ENCODE measurements at places on chromosomes 7 and 10. TPM values are rescaled to one million over a fixed set of nuclear protein-coding genes. Genes with fewer than 3 reads are reported as not detected.

DNA sequence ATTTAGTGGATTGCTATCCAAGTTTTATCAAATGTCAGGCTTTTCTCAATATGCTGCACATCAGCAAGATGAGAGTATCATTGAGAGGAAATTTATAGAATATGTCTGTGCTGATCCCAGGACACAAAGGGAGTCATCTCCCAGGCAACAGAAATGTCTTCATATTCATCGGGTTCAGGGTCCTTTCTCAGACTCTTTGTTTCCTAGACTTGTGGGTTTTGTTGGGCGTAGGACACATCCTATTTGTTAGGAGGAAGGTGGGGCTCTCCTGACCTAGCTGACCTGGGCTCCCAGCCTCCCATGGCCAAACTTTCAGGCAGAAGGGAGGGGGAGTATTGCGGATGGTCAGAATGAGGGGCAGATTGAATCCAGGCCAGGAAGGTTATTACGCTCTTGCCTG is 22.9 kb upstream of the NPS start:
- no peak for DNase-seq

Gene PNLIP
- total RNA-seq = not detected

DNA sequence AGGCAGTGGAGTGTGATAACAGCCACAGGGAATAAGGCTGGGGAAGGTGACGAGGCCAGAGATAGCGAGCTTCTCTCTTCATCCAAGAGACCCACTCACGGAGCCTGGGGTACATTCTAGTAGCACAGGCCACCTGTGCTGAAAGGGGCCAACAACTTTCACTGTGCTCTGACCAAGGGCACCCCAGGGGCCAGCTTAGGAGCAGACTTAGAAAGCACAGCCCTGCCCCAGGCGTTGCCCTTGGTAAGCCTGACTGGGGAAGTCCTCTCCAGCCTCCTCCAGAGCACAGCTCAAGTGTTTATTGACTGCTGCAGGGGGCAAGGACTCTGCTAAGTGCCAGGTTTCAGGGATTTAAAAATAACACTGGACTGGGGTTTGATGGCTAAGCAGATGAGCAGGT is 44.7 kb downstream of the EBF3 start:
- DNase-seq = no peak

DNA sequence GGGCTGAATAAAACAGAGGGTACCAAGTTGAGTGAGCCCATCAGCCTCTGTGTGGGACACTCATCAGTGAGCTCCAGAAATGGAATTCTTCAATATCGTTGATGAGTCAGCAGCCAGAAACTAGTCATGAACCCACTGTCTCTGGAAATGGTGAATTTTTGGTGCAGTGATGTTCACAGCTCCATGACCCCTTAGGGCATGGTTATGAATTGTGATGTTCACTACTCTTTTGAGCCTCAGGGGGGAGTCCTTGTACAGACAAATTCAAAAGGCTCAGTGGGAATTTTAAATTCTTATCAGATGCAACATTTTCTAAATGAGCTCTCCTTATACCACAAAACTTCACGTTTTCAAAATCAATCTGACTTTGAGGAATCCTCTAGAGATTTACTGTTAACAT is 335.7 kb downstream of the PHTF2 start:
- DNase-seq = no peak

GRCh38 chr7:98788966-98789365 is 80.8 kb downstream of the TMEM130 start:
- no peak for DNase-seq

GRCh38 chr10:77823811-77824542 is 102.6 kb downstream of the DLG5 start:
- DNase-seq = no peak

- peak; percentile 24 for DNase-seq
Measured at GRCh38 chr10:5888351-5888750, 1.3 kb downstream of the ANKRD16 start.

Gene MKX
- 15.8 TPM for total RNA-seq

DNA sequence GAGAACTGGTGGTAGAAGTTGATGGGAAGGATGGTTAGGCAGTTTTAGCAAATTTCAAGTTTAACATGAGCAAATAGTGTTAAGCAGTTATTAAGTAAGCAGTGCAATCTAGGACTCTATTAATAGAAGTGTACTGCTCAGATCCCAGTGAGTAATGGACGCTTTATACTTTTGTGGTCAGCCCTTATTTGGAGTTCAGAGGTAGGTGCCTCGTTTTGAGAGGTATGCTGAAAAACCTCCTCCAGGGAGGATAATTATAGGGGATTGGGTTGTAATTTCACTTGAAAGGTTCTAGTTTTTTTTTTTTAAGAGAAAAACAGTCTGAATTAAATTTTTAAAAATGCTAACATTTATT is 33.5 kb upstream of the CCDC7 start:
- no peak for DNase-seq

DNA sequence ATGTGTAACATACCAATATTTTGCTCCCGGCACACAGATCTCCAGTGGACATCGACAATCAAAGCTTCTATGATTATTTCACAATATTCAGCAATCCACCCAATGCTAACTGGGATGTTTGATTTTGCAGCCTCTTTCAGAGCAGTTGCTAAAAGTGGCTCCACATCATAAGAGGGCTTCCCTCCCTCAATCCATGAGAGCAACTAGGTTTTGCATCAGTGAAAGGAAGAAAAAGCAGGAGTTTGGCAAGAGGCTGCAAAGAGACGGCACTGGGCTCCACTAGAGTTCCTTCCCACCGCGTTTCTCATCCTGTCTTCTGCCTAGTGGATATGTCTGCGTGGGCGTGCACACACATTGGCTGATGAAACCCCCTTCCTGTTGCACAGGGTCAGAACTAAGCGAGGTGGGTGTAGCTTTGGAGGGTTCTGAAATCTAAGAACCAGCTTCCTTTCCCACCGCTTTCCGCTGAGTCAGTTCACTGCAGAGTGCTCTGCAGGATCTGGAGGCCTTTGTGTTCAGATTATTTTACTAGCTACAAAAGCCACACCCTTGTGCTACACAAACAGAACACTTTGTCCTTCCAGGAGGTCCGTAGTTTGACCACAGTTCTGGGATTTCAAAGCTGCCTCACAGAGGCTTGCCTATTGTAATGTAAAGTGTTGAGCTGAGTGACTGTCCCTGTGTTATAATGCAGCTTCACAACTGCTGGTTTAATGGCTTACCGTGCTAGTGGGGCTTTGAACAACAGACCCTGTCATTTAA is 28.1 kb downstream of the ARL4A start:
- DNase-seq = peak; percentile 83

DNA sequence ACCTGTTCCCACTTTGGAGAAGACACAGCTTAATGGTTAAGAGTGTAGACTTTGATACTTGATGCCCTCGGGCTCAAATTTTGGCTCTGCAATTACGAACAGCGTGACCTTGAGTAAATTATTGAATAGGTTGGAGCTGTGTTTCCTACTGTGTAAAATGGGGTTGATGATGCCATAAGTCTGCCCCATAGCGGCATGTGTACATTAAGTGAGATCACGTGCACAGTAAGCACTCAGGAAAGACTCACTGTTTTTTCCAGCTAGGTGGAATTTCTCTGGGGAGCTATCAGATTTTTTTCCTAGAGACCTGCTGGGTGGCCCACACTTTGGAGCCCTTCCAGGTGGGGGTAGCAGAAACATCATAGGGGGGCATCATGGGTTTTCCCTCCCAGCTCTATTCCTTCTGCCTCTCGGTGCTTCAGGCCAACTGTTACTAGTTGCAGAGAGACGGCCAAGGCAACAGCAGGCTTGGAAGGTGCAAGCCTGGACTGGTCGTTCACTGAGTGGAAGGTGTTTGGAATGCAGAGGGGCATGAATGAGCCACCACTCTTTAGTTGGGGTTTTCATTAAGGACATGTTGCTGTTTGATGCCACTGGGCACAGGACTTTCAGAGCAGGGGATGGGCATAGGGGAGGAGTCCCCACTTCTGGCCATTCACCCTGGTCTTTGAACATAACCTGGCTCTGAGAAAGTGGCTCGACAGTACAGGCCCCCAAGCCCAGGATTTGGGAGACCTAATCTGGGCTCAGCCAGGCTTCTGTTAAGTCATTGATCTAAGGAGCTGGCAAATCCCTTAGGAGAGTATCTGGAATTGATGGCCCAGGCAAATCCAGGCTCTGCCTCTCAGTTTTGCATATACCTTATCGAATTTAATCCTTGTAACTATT is 64.0 kb downstream of the SYPL1 start:
- no peak for DNase-seq

DNA sequence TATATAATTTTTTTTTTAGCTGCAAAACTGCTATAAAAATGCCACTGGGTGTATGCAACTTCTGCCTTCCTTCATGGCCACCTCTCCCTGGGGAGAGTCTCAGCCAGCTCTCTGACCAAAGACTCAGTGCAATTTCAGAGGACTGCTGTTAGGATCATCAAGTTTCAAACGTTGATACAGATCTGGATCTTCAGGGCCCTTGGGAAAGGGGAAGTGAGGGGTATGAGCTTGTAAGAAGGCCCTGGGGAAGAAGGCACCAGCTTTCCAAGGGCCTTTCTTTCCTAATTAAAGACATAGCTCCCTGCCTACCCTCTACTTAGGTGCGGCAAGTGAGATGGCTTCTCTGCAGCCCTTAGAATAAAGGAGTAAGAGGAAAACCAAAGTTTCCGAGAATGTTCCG is 130.4 kb downstream of the CUL2 start:
- DNase-seq = no peak

DNA sequence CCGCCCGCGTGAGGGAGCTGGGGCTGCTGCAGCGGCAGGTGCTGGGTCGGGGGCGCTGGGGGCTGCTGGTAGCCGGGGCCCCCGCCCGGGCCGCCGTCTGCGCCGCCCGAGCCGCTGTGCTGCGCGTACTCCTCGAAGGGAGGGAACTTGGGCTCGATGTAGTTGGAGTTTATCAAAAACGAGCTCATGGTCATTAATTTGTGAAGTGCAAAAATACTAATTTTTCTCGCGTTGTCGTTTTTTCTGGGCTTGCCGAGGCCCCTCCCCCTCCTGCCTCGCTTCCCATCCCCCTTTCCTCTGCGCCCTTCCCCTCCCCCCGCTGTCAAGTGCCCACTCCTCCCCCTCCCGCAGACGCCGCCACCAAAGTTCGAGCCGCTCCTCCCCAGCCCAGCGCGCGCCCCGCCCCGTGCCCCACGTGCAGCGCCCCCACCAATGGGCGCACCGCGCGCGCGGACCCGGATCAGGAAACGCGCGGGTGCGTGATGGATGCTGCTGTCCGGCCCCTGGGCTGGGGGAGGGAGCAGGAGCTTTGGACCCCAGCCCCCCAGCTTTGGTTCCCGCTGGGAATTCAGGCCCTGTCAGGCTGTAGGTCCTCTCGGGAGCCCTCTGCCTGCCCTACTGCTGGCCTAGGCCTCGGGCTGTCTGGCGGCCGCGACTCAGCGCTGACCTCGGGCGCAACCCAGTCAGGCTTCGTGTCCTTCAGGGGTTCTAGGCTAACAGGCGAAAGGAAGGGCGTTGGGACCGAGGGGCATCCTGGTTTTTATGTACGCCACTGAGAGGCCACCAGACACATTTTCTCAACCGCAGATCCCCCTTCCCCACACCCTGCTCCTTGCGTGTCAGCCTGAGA is at the start of gene HOXA4:
TSS of gene HOXA4 (minus strand) at position 218 of the 850 bp plus-strand sequence. CDS start at position 194, 24 bp downstream.
- DNase-seq = peak; percentile 62

GRCh38 chr10:132521041-132521465 is 16.5 kb upstream of the INPP5A start:
- peak; percentile 63 for DNase-seq

GRCh38 chr10:114729103-114729659 is 71.1 kb upstream of the ABLIM1 start:
- DNase-seq = no peak

DNA sequence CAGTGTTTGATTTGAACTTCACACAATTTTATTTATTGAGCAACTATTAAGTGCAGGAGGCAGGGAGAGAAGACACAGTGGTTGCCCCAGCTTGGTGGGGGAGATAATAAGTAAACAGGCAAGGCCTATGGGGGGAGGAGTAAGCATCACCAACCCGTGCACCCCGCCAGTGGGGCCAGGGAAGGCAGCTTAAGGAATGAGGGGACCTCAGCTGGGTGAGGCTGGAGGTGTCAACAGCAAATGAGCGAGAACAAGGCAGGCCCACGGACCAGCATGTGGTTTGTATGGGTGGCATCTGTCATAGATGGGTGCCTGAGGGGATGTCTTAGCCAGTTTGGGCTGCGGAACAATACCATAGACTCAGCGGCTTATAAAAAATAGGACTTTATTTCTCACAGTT is 24.1 kb upstream of the CRHR2 start:
- DNase-seq = no peak

DNA sequence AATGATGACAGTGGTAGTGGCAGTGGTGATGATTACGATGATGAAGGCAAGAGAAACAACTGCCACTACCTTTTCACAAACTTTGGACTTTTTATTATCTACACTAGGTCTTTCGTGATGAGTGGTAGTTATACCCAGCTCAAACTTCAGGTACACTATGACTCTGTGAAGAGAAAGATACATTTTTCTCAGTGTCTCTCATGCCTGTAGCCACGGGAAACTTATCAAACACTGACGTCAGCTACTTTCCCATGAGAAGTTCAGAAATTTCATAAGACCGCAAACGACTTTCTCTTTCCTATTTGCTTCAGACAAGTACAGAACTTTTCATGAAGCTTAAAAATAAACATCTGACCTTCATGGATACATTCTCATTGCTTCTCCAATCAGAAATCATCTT is 57.0 kb downstream of the CALD1 start:
- DNase-seq = no peak

GRCh38 chr10:49055221-49055849 is 60.0 kb downstream of the VSTM4 start:
- DNase-seq = no peak

- DNase-seq = no peak
Measured at GRCh38 chr7:151157645-151158329, 9.7 kb downstream of the GBX1 start.

- DNase-seq = no peak
Measured at GRCh38 chr10:69007260-69007659, 18.7 kb downstream of the KIFBP start.

Gene PRSS37
- total RNA-seq = not detected

- no peak for DNase-seq
Measured at GRCh38 chr10:60572511-60573194, 183.0 kb upstream of the ANK3 start.

Gene CYP26C1
- not detected for total RNA-seq

DNA sequence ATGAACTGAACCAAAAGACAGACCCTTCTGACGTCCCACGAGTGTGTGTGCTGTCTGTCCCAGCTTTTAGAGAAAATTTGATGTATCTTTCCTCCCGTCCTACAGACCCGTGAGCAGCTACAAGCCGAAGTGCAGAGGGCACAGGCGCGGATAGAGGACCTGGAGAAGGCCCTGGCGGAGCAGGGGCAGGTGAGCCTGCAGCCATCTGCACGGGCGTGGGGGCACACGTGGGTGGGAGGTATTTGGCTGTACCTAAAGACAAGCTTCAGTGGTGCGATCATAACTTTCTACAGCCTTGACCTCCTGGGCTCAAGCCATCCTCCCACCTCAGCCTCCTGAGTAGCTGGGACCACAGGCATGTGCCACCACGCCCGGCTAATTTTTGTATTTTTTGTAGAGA is 41.7 kb upstream of the DPYSL4 start:
- DNase-seq = no peak

DNA sequence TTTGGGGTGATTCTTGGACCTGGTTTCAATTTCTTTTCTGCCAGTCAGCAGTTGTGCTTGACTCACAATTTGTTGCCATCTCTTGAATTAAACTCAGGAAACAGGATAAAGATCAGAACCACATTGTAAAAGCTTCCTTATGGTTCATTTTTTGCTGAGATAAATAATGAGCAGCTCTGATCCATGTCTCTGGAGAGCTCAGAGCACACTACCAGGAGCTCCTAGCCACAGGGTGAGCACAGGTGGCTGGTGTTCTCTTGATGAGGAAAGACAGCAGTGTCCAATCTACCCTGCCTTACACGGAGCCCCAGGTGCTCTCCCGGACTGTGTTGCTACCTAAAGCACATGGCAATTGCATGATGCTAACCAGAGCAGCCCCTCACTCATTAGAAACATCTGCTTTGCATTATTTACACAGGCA is 17.2 kb upstream of the FAM170B start:
- no peak for DNase-seq

Data from ascending aorta (tissue), 2 donors.